Stromal cell of bone marrow (primary cell): ENCODE measurements at places on chromosomes 7 and 10.

GRCh38 chr7:51965454-51965853 is 648.8 kb upstream of the COBL start:
- DNase-seq, result no peak

DNA sequence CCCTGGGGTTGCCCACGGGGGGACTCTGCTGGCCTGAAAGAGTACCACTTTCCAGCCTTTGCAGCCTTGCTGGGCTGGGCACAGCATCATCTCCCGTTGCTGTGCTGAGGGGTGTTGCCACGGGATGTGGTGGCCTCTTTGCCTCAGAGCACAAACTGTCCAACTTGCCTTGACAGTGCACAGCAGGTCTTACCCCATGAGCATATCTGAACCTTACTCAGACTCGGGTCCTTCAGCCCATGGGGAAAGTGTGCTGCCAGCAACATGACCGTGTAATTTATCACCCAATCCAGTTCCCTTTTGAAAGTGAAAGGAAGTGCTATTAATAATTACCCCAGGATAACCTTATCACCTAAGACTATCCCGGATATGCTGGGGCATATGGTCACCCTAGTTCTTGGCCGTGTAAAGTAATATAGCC is 46.8 kb downstream of the TBXAS1 start:
- no peak for DNase-seq

DNA sequence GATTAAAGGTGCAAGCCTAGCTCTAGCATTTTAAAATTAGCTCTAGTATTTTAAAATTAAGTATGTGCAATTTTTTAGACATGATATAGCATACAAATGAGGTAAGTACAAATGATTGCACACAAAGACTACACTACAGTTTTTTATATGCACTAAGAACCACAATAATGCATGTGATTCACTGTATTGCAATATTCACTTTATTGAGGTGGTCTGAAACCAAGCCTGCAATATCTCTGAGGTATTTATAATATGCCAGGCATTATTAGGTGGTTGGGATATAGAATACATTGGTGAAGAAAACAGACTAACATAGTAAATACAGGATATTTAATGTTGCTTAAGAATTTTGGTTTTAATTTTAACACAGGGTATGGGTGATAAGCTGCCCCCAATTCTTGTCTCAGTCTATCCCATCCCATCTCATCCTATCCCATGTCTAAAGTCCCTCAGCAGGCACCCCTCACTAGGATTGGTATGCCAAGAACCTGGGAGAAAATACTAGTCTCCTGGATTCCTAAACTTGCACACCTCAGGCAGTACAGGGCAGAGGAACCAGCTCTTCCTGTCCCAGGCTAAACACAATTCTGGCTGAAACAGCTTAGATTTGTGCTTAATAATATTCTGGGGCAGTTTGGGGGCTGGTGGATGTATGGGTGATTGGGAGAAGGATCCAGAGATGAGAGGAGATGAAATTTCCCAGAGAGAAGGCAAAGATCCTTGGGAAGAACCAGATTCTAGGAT is 90.4 kb downstream of the HIPK2 start:
- no peak for DNase-seq

GRCh38 chr7:133609806-133610205 is 356.9 kb downstream of the EXOC4 start:
- no peak for DNase-seq

- no peak for DNase-seq
These were observed 124.5 kb upstream of the RHOBTB1 start for GRCh38 chr10:61068471-61068870.

DNA sequence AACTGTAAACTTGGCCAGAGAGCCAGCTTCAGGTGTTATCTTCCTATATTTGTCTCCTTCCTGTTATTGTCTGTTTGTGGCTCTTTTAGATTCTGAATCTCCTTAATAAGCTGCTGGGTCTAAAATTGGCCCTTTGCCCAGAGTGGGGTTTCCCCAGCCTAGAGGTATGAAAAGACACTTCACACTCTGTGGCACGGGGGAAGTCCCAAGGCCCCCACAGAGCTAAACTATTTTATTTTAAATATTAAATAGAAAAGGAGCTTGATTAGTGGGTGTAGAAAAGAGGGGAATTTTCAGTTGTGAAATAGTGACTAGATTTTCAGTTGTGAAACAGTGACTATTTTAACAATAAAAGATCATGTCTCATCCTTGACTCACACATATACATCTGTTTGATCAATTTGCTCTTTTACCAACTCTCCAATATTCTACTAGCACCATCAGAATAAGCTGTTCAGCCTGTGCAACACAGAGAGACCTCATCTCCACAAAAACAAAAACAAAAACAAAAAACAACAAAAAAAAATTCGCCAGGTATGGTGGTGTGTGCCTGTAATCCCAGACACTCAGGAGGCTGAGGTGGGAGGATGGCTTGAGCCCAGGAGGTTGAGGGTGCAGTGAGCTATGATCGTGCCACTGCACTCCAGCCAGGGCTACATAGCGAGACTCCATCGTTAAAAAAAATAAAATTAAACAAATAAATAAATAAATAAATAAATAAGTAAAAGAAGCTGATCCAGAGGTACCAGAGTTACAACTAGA is 24.9 kb upstream of the ADO start:
- no peak for DNase-seq
